ENCODE measurements at places on chromosomes 2 and 18.

- DNase-seq, result no peak
Observed at GRCh38 chr2:38394903-38395341, 17.8 kb upstream of the ATL2 start.

- no peak for DNase-seq
Observed at GRCh38 chr2:101751875-101752619, 54.5 kb downstream of the MAP4K4 start.

DNA sequence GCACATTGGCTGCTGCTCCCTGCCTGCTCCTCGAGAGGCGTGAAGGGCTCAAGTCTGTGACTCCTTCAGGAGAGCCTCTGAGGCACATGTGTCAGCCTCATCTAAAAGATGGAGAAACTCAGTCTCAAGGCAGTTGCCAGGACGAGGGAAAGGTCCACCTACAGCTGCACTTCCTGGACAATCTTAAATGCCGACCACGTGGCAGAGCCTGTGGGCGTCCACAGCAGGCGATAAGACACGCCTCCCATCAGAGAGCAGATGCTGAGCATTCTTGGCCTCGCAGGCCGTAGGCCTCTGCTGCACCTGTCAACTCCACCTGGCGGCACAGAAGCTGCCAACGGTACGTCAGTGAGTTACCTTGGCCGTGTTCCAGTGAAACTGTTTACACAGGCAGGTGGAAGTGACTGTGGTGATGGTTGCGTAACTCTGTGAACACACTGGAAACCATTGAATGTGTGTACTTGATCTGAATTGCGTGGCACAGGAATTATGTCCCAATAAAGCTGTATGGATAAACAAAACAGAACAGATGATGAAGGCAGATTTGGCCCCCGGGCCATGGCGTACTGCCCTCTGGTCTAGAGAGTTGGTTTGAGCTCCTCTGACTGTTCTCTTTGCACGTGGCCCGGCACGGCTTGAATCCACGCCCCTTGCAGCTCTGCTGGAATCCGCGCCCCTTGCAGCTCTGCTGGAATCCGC is 114.5 kb downstream of the RNF144A start:
- DNase-seq, result peak; percentile 66

GRCh38 chr2:105183555-105184323 is 57.8 kb upstream of the GPR45 start:
- DNase-seq, result no peak

DNA sequence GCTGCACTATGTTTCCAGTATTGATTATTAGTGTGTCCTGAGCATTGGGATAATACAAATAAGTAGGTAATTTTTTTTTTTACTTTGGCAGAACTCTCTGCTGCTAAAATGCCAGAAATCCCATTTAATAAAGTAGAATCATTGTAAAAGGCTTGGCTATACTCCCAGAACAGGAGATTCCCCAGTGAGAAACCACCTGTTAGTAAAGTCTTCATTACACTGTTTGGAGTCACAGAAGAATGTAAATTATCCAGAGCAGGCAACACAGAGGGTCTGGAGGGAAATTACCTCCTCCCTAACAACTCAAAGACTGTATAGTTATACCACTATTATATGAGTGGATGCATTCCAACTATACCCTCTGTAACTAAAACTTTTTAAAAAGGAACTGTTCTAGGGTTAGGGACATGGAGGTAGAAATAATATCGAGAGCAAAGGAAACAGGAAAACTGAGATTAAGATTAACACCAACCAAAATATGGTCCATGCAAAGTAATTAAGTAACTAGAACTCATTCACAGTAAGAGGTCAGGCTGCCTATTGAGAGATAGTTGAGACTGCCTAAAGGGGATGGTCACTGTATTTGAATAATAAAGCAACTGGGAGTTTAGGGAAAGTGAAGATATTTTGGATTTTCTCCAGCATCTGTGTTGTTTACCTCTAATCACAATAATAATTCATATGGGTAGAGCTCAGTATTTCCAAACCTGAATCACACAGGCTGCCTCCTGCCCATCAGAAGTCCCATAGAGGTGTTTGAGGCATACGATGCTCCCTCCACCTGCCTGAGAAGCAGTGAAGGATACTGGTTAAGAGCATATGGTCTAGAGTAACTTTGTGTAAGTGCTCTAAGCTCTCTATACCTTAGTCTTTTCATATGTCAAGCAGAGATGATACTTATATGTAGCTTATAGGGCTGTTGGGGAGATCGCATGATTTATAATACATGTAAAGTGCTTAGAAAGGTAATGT is 34.4 kb downstream of the MAP2 start:
- DNase-seq, result peak; percentile 83

DNA sequence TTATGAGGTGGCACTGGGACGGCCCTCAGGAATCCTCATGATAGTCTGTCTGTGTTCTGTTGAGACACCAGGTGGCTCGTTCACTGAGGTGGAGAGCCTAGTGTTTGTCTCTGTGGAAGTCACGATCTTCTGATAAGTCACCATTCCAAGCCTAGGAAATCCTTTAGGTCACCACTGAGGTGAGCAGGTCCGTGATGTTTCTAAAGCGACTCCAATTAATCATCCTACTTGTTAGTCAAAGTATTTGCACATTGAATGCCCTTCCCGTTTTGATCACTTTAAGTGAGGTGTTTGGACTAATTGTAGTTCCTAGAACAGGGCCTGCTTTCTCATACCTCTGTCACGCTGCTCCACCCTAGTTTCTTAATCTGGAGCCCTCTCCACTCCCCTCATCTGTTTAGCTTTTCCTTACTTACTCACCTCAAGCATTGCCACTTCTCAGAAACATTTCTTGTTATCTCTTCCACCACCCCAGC is 28.0 kb upstream of the DSG3 start:
- no peak for DNase-seq

GRCh38 chr2:144834998-144835633 is 315.2 kb upstream of the ZEB2 start:
- DNase-seq, result peak; percentile 97

DNA sequence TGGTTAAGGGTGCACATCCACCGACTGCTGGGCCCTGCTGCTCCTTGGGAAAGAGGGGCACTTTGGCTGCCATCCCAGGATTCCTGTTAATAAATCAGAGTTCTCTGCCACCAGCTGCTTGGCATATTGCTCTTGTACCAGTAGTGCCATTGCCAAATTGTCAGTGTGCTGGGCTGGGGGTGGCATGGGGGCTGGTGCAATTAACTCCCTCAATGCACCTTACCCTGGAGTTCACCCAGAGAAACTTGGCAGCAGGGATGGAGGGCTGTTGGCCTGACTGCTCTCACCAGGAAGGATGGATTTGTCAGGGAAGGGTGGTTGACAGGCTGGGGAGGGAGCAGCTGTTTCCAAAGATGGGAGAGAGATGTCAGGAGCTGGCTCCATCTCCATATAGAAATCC is 94.6 kb upstream of the SKOR2 start:
- no peak for DNase-seq

GRCh38 chr2:120293096-120294007 is 40.7 kb downstream of the RALB start:
- DNase-seq, result no peak

- no peak for DNase-seq
Observed at GRCh38 chr2:33577084-33577483, 22.0 kb downstream of the FAM98A start.

DNA sequence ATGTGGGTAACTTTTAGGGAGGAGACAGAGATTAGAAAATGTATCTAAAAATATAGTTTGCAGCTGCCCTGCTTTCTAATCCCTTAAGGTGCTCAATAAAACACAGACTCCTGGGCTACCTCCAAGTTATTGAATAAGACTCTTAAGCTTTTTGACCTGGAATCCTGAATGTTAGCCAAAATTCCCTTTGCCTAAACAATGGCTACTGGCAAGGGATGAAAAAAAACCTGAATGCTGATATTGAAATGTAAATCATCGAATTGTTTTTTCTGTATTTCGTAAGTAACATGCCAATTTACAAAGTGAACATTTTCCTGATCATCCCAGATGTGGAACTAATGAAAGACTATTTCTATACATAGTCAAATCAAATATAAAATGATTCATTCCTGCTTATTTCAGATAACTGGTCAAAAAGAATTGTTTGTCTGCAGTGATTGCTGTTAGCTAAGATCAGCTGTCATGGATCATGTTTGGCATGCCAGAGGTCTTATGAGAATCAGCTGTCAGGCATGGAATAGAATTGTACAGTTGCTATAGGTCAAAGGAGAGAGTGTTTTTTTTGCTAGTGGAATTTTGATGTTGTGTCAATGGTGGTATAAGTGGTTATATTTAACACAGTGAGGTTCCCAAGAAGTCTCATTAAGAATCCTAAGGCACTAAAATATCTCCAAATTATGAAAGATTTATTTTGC is 363.6 kb upstream of the CWC22 start:
- no peak for DNase-seq

DNA sequence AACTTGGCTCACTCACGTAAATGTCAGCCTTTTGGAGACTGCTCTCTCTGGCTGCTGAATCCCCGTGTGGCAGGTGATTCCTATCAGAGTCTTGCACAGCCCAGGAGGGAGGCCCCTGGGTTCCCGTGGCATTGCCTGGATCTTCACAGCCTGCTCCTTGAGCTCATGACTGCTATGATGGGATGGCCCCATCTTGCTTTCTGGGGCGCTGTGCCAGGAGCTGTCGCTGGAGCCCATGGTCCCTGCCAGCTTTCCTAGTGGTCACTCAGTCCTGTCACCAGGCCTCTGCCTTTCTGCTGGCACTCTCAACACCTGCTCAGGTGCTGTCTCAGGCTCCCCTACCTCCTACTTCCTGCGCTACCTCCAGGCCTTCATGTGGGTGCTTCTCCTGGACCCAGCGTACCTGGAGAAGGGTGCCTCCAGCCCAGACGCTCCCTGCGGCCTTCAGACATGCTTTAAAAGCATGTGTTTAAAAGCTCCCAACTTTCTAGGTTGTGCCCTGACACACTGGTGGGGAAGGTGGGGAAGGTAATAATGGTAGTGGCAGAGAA is 110.1 kb downstream of the MCFD2 start:
- no peak for DNase-seq

DNA sequence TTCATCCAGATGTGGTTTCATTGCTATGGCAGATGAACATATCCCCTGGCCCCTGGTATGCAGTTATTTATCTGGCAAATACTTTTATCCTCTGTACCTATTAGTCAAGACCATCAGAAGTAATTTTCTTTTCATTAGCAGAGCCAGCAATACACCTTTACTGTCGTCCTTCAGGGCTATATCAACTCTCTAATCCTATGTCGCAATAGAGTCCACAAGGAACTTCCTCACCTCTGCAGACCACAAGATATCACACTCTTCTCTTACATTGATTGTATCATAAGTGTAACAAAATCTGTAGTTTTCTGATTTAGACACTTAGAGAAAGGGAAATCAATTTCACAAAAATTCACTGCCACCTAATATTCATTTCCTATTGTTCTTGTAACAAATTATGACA is 252.9 kb upstream of the DCC start:
- DNase-seq, result no peak

DNA sequence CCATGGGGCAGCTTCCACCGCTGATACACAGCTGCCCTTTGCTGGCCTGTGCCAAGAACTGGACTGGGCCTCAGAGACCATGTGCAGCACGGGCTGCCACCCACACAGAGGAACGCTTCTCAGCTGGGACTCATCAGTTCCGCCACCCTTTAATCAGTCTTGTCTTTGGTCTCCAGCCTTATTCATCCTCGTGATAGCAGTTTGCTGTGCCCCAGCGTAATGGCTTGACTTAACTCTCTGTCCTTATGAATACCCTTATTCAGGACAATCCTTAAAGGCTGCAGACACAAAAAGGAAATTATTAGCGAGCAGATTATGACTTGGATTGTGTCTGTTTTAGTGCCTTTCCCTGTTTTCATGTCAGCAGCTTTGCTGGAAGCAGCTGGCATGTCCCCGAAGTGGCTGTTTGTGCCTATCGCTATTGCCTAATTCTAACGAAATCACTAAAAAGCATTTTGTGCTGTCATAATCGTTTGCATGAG is 108.9 kb upstream of the DAPL1 start:
- no peak for DNase-seq

GRCh38 chr18:8358033-8358765 is 251.0 kb upstream of the RAB12 start:
- DNase-seq, result no peak

DNA sequence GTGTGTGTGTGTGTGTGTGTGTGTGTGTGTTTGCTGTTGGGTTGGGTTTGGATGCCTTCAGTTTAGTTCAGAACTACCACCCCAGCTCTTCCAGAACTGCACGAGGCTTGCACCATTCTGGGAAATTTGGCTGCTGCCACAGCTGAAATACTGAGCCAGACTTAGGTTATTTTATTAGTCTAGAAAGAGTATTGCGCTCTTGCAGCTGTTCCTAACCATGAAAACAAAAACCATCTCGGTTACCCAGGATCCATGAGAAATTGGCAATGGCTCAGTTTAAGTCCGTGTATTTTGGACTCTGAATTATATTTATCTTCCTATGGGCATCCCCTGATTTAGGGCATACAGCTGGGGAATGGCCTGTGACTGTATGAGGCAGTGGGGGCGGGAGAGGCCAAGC is 83.2 kb downstream of the TANC1 start:
- DNase-seq, result no peak

All from DMS 273 treated with DMSO at 0.1 percent for 48 hours (cell line).